Spinal cord (tissue), 10 donors: ENCODE measurements at places on chromosomes 1 and 21. TPM values are rescaled to one million over a fixed set of nuclear protein-coding genes. Genes with fewer than 3 reads are reported as not detected.

- DNase-seq: no peak
These were observed 80.7 kb upstream of the COA6 start for GRCh38 chr1:234292548-234292947.

AIM2 gene
- 1.5 TPM for total RNA-seq

OR2G6 gene
- not detected for total RNA-seq

GRCh38 chr1:209624558-209625549 is 27.4 kb downstream of the LAMB3 start:
- DNase-seq: no peak

NUP210L gene
- 0.11 TPM for total RNA-seq

- no peak for DNase-seq
These were observed 56.4 kb downstream of the ETS2 start for GRCh38 chr21:38861989-38862683.

FCRL5 gene
- total RNA-seq: not detected

- no peak for DNase-seq
These were observed 6.9 kb upstream of the SYT14 start for GRCh38 chr1:209931141-209931540.

DNA sequence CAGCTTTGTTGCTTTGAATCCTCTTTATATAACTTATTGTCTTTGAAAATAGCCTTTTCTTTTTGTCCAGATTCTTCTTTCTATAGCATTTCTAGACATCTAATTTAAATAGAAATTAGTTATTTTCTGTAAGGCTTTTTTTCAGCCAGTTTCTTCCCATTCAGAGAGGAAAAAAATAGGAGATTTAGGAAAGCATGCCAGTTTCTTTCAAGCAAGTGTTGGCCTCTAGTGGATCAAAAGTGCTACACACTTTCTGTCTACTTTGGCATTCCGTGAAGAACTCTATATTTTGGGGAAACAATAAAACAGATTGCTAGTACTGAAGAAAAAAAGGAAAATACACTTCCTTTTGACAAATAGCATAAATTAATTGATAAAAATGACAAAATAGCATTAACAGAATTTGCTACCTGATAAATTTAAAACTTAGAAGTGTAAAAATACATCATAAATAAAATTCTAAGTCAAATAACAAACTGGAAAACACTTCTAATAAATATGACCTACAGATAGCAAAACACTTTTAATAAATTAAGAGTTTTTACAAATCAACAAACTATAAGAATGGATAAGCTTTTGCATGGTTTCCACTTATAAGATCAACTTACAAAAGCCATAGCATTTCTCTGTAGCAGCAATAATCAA is 13.1 kb upstream of the EXO1 start:
- peak; percentile 91 for DNase-seq

DNA sequence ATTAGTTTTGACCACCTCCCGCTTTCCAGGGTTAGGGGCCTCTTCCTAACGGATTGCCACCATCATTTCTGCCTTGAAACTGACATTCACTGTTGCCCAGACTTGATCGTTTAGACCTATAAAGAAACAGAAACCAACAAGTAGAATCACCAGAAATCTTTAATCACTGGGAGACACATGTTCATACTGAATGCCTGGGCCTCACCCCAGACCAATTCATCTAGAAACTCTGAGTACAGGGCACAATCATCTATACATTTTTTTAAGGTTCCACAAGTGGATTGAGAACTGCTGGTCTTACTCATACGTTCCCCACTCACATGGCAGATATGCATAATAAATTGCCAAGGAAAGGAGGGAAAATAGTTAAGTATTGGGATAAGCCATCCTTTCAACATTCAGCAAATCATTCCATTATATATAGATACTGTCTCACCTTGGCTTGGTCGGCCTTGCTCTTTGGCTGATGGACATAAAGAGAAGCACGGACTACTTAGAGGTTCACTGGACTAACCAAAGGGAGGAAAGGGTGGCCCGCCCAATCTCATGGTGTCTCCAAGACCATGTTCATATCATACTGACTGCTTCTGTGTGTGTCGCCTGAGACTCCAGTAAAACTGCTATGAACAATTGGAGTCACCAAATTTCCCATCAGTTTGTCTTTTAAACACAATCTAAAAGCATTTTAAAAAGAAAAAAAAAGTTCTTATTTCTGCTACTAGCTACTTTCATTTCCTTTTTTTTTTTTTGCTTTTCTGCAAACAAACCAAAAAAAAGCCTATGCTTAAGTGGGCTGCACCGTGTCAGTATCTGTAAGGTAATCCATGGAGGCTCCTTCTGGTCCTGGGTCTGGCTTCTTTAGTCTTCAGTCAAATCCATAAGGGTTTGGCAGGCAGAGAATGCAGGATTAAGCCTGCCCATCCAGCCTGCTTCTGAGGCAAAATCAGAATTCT is 9.4 kb upstream of the TARBP1 start:
- DNase-seq: no peak

DNA sequence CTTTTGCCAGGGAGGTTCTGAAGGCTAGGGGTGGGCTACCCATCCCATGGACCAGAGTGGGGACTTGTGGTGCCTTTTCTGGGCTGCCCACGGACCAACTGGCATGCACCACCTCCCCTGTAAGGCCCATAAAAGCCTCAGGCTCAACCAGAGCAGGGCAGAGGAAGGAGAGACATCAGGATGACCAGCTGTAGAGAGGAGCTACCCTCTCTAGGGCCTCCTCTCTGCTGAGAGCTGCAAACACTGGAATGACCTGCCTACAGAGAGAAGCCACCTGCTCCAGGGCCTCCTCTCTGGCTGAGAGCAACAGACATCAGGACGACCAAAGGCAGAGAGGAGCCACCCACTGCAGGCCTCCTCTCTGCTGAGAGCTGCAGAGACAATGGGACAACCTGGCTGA is 140.9 kb downstream of the EIF4G3 start:
- no peak for DNase-seq

DNA sequence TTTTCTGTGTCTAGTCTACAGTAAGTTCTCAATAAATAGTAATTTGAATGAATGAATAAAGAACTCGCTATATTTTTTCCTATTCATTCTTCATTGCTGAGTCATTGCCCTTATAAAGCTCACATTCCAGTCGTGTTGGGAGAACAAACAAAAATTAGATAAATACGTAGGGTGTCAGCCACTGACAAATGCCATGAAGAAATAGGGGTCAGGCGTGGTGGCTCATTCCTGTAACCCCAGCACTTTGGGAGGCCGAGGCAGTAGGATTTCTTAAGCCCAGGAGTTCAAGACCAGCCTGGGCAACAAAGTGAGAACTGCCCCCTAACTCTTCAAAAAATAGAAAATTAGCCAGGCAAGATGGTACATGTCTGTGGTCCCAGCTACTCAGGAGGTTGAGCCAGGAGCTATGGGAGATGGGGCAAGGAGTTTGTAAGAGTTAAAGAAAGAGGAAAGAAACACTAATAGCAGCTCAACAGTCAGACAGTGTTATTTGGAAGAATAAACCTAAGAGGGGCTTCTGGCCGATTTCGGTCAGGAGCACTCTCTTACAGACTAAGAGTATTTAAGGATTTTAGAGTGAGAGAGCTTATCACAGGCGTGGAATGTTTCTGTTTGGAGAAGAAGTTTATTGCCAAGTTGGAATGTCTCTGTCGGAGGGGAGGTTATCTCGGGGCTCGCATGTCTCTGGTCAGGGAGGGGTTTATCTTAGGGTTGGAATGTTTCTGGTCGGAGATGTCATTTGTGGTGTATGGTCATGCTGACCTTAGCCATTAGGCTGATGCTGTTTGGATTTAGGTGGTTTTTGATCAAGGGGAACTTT is 1.8 kb upstream of the CHML start:
- no peak for DNase-seq

MYOC gene
- 0.69 TPM for total RNA-seq

DBT gene
- 12.6 TPM for total RNA-seq

DNA sequence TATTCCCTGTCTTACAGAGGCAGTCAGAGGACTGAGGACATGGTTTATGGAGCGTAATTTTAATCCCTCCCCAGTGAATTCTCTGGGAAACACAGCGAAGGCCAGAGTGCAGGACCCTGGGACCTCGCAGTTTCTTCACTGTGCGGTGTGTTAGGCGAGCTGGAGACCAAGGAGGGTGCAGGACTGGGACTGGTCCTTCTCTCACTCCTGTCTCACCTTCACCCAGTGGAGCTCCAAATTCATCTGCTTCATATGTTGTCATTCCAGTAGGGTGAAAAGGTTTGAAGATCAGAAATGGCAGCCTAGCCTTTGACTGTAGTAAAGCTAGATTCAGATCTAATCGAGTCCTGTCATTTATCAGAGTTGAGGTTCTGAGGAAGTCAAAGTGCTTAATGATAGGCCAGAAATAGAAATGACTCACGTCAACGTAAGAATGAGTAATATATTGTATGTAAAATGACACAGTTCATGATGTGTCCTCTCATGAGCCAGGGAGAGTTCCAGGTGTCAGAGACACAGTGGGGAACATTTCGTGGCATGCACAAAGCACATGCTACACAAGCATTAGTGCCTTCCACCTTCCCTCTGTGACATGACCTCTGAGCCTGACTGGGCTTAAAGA is 647.5 kb downstream of the SMYD3 start:
- DNase-seq: no peak

- DNase-seq: no peak
These were observed 425.8 kb downstream of the DSCAM start for GRCh38 chr21:40421121-40421520.

DNA sequence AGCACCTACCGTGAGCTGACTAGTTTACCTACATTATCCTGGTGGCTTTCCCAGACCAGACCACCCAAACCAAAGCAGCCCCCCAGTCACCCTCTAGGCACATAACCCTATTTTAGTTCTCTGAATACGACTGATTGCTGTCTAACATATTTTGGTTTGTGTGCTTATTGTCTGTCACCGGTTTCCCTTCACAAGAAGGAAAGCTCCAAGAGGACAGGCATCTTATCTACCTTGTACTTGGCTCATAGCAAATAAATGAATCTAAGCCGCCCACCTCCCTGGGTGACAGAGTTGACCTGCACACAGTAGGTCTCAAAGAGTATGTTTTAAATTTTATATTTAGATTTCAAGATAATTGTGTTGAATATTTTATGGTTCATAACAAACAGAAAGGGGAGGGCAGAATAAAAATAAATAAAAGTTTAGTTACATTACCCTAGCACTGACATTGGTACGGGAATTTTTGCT is 904 bp upstream of the PRDX6 start:
- DNase-seq: peak; percentile 29

DNA sequence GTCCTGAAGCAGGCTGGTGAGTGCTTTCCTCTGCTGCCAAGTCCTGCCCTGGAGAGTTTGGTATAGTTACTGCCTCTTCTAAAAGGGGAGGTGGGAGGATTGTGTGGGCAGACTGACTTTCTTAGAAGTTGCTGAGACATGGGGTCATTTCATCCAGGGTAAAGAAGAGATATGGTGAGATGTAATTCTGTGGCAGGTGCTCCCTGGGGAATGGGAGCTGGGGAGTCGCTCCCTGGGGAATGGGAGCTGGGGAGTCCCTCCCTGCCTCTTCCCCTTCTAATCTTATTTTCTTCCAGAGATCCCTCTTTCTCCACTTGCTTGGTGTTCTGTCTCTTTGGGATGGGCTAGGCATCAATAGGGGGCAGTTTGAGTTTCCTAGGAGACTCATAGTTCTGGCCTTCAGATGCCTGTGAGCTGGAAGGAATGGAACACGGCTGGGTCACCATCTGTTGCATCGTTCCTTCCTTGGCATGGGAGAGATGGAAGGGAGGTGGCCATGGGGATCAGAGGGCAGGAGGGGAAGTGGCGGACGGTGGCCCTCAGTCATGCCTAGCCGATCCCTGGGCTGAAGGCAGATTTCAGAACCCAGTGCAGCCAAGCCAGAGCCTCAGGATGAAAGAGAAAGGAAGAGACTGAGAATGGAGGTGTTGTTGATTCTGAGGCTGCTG is 59.0 kb downstream of the NFASC start:
- DNase-seq: no peak

- DNase-seq: no peak
These were observed 44.4 kb downstream of the TM2D1 start for GRCh38 chr1:61680500-61680899.

DNA sequence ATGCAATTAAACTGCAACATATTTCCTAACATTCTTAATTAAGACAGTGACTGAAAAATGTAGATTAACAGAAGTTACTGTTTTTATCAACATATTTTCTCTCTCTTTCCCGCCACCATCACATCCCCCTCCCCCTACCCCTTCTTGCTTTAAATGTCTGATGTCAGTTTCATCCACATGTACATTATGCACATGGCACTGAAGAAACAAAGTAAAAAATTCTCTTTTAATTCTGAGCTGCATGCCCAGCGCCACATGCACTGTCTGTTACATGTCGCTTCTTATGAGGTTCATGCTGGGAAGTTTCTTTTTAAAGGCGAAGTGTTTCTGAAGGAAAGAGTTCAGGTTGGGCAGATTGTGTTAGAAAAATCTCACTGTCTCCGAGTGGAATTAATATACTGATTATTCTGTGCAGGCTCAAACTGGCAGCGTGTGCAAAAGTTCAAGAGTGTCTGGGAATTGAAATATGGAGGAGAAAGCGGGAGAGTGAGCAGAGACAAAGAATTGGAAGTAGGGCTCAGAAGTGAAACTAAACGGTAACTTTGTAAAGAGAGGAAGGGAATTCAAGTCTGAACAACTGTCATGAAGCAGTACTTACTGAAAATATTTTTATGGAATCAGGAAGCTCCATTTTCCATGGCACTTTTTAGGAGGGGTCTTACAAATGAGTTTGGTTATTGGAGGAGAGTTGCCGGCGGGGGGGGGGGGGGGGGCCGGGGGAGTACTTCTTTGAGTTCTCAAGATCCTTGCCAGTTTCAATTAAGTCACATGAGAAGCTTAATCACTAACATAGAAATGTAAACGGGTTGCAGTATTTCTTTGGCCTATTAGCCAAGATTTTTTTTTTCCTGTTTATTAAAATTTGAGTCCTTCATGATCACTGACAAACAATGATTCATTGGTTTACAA is 217.6 kb downstream of the SDCCAG8 start:
- DNase-seq: no peak

- DNase-seq: peak; percentile 38
These were observed 116.2 kb downstream of the PLXNA2 start for GRCh38 chr1:208127792-208128529.

DNA sequence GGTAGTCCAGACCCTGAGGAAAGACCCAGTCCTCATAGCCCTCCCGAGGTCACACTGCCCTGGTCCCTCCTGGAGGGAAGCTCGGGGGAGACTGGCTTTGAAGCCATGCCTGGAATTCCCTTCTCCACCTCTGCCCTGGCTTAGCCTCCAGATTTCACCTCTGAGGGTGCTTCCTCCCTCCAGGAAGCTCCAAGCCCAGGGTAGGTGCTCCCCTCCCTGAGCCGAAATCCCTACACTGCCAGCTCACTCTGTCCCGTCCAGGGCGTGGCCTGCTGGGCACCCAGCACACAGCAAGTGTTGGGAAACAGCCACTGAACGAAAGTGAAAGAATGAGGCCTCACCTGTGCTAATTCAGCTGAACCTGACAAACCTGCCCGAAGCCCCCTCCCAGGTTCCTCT is 6.0 kb upstream of the TNFRSF25 start:
- DNase-seq: no peak

GNG5 gene
- 39.5 TPM for total RNA-seq

- no peak for DNase-seq
These were observed 108.6 kb downstream of the OLFML2B start for GRCh38 chr1:161915051-161915503.

OR10Z1 gene
- not detected for total RNA-seq
